ENCODE measurements at places on chromosomes 4 and X. TPM values are rescaled to one million over a fixed set of nuclear protein-coding genes. Genes with fewer than 3 reads are reported as not detected.

Gene CD99L2
- 55.5 TPM for total RNA-seq

Gene TMPRSS11A
- total RNA-seq, result not detected

Gene RAB40AL
- not detected for total RNA-seq

Gene BMP2K
- total RNA-seq, result 11.3 TPM

Gene ZNF81
- total RNA-seq, result 7.5 TPM

Gene APELA
- total RNA-seq, result not detected

Gene AMELX
- total RNA-seq, result not detected

Gene ADAMTS3
- not detected for total RNA-seq

Gene MAGEB10
- total RNA-seq, result not detected

Gene POU3F4
- total RNA-seq, result not detected

Gene MAGEC1
- not detected for total RNA-seq

Gene ARHGEF38
- not detected for total RNA-seq

Gene ERCC6L
- total RNA-seq, result 12.2 TPM

Gene NSUN7
- 0.62 TPM for total RNA-seq

Gene FAT1
- 152 TPM for total RNA-seq

Gene TMEM144
- total RNA-seq, result 3.1 TPM

Gene HPRT1
- 99.2 TPM for total RNA-seq

Gene CENPI
- 13.9 TPM for total RNA-seq

Gene CTAG1A
- not detected for total RNA-seq

Data from A549 treated with Mapracorat at 1 μM for 4 hours (cell line).